ENCODE measurements at places on chromosomes 7 and 10.

GRCh38 chr10:117075064-117075463, 63.0 kb downstream of the VAX1 start:
- DNase-seq: no peak

- DNase-seq: no peak
Measured at GRCh38 chr10:89151857-89152256, 55.3 kb downstream of the CH25H start.

DNA sequence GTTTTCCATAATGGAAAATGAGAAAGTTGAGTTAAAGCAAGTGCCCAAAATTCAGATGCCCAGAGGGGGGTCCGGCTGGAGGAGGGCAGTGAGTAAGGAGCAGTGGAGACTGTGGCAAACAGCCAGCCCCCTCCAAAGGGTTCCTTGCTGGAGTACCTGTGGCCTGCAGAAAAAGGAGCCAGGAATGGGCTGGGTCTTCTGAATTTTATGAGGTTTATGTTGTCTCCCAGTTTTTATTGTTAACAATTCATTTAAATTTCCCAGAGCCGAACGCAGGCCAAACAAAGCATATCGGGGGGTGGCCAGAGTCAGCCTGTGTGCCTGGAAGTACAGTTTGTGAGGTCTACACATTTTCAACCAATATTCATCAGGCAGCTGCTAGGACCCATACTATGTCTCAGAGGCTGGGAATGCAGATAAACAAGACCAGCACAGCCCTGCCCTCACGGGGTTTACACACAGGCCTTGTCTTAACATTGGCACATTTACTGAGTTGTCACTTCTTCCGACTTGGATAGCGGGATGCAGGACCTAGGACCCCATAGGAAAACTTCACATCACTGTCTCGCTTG, 12.9 kb upstream of the CSGALNACT2 start:
- no peak for DNase-seq

- DNase-seq: no peak
Measured at GRCh38 chr10:3135006-3135405, 37.6 kb downstream of the PITRM1 start.

- DNase-seq: no peak
Measured at GRCh38 chr10:74419491-74419951, 268.5 kb downstream of the ADK start.

DNA sequence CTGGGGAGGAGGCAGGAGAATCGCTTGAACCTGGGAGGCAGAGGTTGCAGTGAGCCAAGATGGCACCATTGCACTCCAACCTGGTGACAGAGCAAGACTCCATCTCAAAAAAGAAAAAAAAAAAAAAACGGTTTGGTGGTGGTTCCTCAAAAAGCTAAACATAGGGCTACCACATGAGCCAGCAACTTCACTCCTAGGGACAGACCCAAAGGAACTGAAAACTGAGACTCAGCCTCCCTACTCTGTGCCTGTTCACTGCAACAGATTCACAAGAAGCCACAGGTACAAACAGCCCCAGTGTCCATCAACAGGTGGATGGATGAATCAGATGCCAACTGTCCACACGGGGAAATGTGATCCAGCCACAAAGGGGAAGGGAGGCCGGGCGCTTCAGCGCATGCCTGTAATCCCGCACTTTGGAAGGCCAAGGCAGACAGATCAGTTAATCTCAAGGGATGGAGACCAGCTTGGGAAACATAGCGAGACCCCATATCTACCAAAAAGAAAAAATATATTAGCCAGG, 79.1 kb upstream of the TNRC18 start:
- no peak for DNase-seq

GRCh38 chr10:104081998-104082397, 3.7 kb downstream of the COL17A1 start:
- no peak for DNase-seq

GRCh38 chr7:113550966-113551365, 367.8 kb downstream of the PPP1R3A start:
- no peak for DNase-seq

GRCh38 chr7:51318886-51319579, 2.4 kb upstream of the COBL start:
- DNase-seq: no peak
